ENCODE measurements at places on chromosomes 2 and 18.

- no peak for DNase-seq
Measured at GRCh38 chr2:211611061-211611518, 927.5 kb downstream of the ERBB4 start.

DNA sequence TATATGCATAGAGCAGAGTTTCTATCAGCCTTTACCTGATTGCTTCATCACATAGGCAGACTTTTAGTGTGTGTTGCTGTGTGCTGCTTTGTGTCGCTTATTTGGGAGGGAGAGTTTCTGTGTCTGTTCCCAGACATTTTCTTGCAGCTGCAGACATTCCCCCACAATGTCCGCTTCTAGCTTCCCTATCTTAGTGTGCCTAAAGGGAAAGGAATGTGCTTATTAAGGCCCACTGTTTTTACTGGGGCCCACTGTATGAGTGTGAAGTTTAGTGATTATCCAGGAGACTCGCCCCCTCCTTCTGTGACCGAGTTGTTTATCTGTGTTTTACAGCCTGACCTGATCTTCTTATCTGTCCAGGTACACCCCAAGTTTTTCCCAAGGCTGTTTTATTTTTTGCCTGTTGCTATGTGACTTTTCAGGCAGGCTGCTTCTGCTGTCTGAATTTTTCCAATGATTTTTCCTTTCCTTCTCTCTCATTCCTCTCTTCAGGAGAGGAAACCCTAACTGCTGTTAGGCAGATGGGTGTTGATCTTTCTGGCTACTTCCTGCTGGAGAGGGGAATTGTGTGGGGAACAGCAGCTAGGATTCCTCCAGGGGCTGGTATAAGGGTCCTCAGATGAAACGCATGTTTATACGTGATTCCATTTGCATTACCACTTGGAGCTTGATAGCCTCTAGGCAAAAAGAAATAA lies 47.6 kb downstream of the STK17B start:
- no peak for DNase-seq

DNA sequence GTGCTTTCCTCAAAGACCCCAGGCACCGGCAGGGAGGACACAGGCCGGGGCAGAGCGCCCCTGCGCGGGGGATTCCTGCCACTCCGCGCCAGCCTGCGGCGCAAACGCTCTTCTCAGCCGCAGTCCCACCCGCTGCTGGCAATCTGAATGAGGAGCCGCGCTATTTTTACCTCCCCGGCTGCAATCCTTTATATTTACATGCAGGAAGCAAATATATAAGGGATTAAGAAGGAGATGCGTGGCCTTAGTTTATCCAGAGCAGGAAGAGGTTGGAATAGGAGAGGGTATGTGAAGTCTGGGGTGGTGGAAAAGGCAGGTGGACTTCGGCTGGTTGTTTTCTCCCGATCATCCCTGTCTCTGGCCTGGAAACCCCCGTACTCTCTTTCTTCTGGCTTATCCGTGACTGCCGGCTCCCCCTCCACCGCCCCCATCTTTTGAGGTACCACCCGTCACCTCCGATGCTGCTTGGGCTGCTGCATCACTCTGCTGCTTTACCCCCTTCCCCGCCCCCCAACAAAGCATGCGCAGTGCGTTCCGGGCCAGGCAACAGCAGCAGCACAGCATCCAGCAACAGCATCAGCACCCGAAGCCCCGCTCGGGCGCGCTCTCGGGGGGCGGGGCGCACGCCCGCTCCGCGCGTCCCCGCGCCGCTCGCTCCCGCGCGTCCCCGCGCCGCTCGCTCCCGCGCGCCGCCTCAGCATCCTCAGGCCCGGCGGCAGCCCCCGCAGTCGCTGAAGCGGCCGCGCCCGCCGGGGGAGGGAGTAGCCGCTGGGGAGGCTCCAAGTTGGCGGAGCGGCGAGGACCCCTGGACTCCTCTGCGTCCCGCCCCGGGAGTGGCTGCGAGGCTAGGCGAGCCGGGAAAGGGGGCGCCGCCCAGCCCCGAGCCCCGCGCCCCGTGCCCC lies at the start of gene ADAM23:
Gene ADAM23, plus strand, starts transcription at position 700 of the 902 bp plus-strand sequence. CDS start 335 bp downstream, outside the sequence.
- DNase-seq, result no peak

- no peak for DNase-seq
Measured at GRCh38 chr18:57273194-57273593, 79.2 kb upstream of the ST8SIA3 start.

DNA sequence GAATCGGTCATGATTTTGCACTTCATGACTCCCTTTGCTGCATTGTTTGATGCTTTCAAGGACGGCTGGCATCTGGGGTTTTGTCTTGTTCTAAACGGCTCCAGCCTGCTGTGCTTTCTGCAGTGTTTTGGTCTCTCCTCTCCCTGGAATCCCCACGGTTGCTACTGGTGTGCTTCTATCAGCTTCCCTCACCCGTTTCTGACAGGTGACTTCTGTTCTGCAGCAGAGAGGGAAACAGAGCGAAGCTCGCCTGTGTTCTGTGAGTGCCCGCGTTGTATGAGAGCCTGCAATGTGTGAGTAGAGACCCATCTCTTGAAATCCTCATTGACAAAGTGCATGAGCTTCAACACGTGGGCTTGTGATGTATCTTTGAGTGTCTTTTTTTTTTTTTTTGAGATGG lies 102.8 kb downstream of the DCDC2C start:
- DNase-seq, result no peak

DNA sequence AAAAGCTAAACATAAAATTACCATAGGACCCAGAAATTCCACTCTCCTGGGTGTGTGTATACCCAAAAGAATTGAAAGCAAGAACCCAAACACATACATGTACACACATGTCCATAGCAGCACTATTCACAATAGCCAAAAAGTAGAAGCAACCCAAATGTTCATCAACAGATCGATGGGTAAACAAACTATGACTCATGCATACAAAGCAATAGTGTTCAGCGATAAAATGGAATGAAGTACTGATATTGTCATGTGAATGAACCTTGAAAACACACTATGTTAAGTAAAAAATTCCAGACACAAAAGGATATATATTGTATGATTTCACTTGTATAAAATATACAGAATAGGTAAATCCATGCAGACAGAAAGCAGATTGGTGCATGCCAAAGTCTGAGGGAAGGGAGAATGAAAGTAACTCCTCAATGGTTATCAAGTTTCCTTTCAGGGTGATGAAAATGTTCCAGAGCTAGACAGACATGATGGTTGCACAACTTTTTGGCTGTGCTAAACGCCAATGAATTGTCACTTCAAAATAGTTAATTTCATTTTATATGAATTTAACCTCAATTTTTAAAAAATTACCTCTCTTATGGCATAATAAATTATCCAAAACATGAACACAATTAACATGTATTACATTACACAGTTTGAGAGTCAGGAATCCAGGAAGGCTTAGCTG lies 35.5 kb downstream of the GKN2 start:
- DNase-seq, result no peak

- DNase-seq, result no peak
Measured at GRCh38 chr2:203893401-203893800, 25.8 kb downstream of the CTLA4 start.

DNA sequence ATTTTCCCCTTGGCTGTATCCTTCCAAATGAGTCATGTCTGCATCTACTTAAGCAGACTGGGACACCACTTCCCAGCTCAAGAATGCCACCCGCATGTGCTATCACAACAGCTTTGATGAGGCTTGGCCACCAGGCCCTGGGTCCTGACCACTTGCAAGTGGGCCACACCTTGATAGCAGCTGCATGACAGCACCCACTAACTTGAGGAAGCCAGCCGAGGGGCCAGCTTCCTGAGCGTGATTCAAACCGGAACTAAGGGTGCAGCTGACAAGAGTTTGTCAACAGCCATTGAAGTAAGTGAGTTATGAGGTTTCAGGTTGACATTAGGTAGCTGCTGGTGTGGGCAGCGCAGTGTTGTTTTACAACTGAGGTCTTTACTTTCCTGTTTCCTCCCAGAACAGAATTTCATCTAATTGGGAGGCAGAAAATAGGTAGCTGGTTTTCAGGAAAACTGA lies 54.4 kb downstream of the EPHA4 start:
- peak; percentile 10 for DNase-seq

DNA sequence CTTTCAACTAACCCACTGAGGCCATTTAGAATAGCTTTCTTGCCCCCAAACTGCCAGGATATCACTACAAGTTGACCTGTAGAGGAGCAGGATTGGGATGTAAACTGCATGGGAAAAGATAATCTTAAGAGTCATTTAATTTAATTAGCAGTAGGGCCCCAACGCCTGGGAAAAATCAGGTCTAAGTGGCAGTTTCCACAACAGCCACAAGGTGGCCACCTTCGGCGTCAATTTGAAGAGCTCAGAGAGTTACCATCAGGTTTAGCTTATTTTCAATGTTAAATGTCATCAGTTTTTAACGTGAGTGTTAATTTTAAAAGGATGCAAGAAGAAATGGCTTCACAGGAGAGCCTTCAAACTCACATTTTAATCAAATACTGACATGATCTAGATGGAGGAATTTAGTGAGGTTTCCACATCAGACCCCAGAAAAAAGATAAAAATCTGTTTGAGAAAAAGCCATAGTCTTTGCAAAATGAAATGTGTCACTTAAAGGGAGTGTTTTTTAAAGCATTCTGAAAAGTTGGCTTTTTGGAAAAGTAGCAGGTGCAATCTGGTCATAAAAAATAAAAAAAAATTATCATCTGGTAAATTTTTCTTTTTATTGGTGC lies 77.3 kb upstream of the UPP2 start:
- DNase-seq, result peak; percentile 15

All from AG09319 (cell line).